ENCODE measurements at places on chromosomes 1 and 21.

- DNase-seq: no peak
These were observed 3.7 kb downstream of the BACH1 start for GRCh38 chr21:29302359-29302875.

GRCh38 chr1:37622131-37622530, 12.6 kb downstream of the RSPO1 start:
- no peak for DNase-seq

- no peak for DNase-seq
These were observed 16.9 kb downstream of the MORN1 start for GRCh38 chr1:2374252-2375155.

DNA sequence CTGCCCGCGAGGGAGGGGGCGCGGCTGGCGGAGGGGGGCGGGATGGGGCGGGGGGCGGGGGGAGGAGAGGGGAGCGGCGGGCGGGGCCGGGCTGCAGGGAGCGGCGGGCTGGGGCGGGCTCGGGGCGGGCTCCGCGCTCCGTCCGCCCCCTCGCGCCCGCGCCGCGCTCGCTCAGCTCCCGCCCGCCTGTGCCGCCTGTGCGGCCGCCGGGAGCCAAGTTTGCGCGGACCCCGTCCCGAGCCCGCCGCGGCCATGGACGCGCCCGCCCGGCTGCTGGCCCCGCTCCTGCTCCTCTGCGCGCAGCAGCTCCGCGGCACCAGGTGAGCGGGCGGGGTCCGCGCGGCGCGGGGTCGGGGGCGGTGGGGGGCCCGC, at the start of gene GABRD:
GABRD (plus strand) TSS at position 174 of the 372 bp plus-strand sequence; CDS start at position 253, 79 bp downstream.
- DNase-seq: no peak

DNA sequence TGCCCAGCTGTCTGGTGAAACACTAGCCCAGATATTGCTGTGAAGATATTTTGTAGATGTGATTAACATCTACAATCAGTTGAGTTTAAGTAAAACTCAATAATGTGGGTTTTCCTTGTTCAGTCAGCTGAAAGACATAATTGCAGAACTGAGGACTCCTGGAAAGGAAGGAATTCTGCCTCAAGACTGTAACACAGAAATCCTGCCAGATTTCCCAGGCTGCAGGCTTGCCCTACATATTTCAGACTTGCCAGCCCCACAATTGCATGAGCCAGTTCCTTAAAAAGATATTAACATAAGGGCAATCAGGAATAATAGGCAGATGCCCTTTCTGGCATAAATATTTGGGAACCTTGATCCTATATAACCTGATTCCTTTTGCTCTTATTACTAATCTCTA, 14.2 kb upstream of the NIBAN1 start:
- no peak for DNase-seq

DNA sequence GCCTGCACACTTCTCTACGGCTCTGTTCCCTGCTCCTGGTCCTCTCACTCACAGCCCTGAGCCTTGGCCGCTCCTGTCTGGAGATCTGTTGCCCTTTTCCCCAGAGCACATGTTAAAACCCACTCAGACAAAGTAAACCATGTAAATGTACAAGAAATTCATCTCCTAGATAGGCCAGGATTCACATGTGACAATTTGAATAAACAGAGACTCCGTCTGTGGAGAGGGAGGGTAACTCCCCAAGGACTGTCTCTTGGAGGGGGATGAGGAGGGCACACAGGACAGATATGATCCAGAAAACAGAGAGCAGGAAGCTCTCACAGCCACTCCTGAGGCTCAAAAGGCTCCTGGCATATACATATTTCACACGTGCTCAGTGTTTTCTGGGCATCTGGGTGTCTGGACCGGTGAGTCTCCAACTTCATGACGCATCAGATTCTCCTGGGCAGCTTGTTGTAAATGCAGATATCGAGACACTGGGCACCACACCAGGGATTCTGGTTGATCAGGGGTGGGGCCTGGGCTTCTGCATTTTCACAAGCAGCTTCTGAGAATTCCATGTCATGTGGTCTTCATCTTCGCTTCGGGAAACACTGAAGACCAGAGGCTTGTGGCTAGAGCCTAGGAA, 6.4 kb upstream of the KAZN start:
- no peak for DNase-seq

- DNase-seq: no peak
These were observed 752.1 kb downstream of the LTN1 start for GRCh38 chr21:28240586-28240985.

- DNase-seq: no peak
These were observed 123.9 kb downstream of the GLIS1 start for GRCh38 chr1:53615101-53615500.

- no peak for DNase-seq
These were observed 2.9 kb downstream of the KCNE1 start for GRCh38 chr21:34509151-34509550.

- no peak for DNase-seq
These were observed 37.7 kb upstream of the KCNJ15 start for GRCh38 chr21:38219049-38219628.

DNA sequence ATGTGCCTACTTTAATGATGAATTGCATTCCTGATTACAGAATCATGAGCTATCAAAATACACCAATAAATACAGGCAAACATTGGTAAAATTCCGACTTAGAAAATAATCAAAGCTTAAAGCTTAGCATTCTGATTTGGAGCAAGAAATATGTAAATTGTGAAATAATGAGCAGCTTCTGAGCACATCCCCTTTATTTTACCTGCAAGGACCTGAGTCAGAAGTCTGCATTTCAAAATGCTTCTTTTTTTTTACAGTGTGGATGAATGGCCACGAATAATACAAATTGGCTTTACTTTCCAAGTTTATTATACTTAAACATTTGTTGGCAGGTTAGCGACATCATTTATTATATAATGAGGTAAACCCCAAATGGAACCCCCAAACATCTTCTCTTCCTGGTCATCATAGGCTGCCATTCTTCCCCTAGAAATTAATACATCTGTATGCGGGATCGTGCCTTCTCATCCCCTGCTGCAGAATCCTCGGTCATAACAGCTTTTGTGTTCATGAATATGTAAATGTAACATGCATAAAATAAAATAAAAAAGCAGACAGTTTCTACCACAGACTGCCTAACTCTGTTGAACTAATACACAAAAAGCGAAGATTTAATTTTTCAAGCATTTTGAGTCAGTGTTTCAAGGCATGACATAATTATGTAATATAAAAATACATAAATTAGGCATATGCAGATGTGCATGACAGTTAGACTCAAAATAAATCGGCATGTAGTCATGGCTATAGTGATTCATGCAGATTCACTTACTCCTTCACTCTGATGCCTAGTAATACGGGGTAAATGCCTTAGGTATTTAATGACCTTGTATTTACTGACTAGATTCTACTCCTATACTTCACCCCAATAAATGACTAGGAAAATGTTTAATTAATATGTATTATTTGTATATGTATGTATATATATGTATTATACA, 339.7 kb downstream of the USP25 start:
- DNase-seq: no peak

DNA sequence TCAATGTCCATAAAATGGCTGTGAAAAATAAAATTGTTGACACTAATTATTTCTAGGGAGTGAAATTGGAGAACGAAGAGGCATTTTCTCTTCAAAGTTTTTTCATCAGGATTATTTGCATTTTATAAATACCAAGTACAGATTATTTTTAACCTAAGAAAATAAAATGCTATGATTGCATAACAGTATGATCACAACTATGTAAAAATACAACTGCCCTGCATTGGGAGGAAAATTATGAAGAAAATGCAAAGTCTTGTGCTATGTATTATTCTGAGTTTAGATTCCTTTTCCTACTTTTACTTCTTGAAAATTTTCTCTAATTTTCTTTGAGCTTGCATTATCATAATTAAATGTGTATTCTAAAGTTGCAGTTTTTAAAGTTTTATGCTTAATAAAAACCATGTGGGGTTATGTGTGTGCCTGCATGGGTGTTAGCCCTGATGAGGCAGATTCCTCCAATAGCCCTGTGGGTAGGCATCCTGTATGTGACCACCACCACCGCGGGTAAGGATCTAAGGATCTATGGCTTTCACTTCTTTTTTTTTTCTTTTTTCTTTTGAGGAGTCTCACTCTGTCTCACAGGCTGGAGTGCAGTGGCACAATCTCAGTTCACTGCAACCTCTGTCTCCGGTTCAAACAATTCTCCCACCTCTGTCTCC, 24.7 kb downstream of the STX6 start:
- no peak for DNase-seq

GRCh38 chr21:33236766-33237165, 7.0 kb downstream of the IFNAR2 start:
- no peak for DNase-seq

- no peak for DNase-seq
These were observed 7.8 kb downstream of the ETV3L start for GRCh38 chr1:157091668-157092273.

DNA sequence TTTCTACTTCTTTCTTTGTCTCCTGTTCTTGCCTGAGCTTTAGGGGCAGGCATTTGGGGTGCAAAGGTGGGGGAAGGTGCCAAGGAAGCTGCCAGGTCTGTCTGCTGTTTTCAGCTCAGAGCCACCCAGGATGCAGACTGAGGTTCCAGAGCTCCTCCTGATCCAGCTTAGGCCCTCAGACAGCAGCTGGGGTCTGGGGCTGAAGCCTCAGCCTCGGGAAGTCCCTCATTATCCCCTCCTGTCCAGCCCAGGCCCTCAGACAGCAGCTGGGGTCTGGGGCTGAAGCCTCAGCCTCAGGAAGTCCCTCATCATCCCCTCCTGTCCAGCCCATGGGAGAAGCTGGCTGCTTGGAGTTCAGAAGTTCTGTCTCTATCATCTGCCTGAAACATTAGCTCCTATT, 257.7 kb upstream of the CSF3R start:
- no peak for DNase-seq

GRCh38 chr1:89822999-89823628, 2.3 kb downstream of the LRRC8D start:
- DNase-seq: no peak

- DNase-seq: no peak
These were observed 51.9 kb upstream of the CYP2J2 start for GRCh38 chr1:59978511-59978910.

All from cortex of kidney (tissue), 1 donor.